Left ventricle myocardium inferior (tissue), 1 donor: ENCODE measurements at places on chromosomes 1 and 21. TPM values are rescaled to one million over a fixed set of nuclear protein-coding genes. Genes with fewer than 3 reads are reported as not detected.

DNA sequence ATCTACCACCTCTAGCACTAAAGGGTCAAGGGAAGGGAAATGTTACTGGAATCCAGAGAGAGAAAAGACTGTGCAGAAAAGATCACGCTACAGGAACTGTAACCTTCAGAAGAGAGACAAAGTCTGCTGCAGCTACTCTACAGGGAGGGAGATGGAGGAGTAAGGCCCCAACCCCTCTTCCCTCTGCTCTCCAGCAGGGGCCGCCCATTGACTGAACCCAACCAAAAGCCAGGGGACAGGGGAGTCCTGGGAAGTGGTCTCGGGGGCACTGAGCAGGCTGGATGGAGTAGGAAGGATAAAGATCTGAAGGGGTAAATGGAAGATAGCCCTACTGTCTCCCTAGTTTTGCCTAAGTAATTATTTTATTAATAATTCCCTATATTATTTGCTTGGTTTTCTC is 72.8 kb upstream of the NR5A2 start:
- H3K27me3 ChIP-seq, result no peaks in the 10 kb centered on the region
- H3K4me3 ChIP-seq, result no peak overlapping the region
- DNase-seq, result no peak
- H3K27ac ChIP-seq, result no peak overlapping the region
- no peaks in the 10 kb centered on the region for H3K4me1 ChIP-seq

- no peak overlapping the region for H3K27ac ChIP-seq
- H3K4me3 ChIP-seq, result no peak overlapping the region
These were observed 195.4 kb upstream of the IVNS1ABP start for GRCh38 chr1:185512442-185512841.

The TMEM61 gene
- total RNA-seq, result not detected

DNA sequence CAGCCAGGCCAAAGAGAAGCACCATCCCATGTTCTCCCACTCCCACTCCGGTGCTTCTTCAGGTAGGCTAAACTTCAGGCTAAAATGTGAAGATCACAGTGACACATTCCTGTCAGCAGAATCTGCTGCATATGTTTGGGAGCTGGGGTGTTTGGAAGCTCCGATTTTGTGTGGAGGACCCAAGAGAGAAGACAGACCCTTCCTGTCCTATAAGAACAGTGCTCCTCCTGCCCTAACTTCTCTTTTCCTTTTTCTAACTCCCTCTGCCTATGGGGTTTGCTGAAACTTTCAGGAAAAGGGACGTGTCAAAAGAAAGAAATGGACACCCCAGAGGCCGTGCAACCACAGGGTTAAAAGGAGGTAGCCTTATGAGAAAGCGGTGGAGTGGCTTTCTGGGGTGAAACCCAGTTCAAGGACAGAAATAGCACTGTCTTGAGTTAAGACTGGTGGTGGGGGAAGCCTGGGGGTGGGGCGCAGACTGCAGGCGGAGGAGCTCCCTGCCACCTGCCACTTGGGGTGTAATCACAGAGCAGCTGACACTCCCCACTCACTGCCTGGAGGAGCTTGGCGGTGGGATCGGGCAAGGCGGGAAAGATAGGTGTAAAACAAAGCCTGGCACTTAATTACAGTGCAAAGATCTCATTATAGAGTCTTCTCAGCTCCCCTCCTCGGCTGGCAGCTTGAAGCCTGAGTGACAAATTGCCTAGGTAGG is 645 bp upstream of the TLR5 start:
- peaks cover 30% of the 10 kb centered on the region for H3K4me1 ChIP-seq
- peak overlapping the region; percentile 74 for H3K4me3 ChIP-seq
- H3K36me3 ChIP-seq, result no peaks in the 10 kb centered on the region
- peak; percentile 24 for DNase-seq
- H3K27ac ChIP-seq, result peak overlapping the region; percentile 42
- H3K27me3 ChIP-seq, result no peaks in the 10 kb centered on the region

The FAM72A gene
- total RNA-seq, result not detected

- H3K27ac ChIP-seq, result no peak overlapping the region
- no peak overlapping the region for H3K4me3 ChIP-seq
These were observed 33.6 kb upstream of the CASZ1 start for GRCh38 chr1:10829965-10830515.

DNA sequence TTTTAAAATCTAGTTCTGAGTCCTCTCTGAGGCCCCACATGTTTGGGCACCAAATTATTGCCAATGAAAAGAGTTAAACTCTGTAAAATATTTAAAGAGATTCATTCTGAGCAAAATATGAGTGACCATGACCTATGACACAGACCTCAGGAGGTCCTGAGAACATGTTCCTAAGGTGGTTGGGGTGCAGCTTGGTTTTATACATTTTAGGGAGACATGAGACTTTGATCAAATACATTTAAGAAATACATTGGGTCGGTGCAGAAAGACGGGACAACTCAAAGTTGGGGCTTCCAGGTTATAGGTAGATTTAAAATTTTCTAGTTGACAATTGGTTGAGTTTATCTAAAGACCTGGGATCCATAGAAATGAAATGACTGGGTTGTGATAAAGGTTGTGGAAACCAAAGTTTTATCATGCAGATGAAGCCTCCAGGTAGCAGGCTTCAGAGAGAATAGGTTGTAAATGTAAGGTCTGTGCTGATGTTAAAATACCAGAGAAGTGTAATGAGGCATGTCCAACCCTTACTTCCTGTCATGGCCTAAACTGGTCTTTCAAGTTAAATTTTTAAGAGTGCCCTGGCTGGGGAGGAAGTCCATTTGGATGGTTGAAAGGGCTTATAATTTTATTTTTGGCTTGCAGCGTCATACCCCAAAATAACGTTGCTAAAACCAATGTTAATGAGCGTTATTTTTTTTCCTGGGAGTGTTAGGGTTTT is 274.9 kb downstream of the NUF2 start:
- H3K27ac ChIP-seq, result no peak overlapping the region
- no peak overlapping the region for H3K4me3 ChIP-seq
- DNase-seq, result no peak
- H3K36me3 ChIP-seq, result no peaks in the 10 kb centered on the region
- H3K27me3 ChIP-seq, result no peaks in the 10 kb centered on the region
- no peaks in the 10 kb centered on the region for H3K4me1 ChIP-seq

GRCh38 chr1:70856201-70856600 is 191.4 kb downstream of the PTGER3 start:
- H3K36me3 ChIP-seq, result no peaks in the 10 kb centered on the region
- H3K27me3 ChIP-seq, result no peaks in the 10 kb centered on the region
- H3K4me1 ChIP-seq, result no peaks in the 10 kb centered on the region
- H3K4me3 ChIP-seq, result no peak overlapping the region
- H3K27ac ChIP-seq, result no peak overlapping the region

DNA sequence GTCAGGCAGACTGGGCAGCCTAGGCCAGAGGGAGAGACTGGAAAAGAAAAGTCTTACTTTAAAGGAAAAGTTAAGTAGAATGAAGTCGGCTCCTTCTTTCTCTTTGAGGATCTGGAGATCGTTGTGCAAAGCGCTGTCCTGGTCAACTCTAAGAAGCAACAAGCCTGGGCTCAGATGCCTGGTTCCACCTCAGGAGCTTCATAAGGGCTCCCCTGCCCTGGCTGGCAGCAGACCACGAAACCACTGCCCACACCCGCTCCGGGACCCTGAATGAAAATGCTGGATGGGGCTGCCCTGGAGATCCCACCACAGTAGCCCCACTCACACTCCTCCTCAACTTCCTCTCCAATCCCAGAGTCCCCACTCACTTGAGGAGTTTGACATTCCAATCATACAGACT is 6.4 kb downstream of the UBE2Q1 start:
- no peak for DNase-seq
- H3K27ac ChIP-seq, result no peak overlapping the region
- H3K27me3 ChIP-seq, result no peaks in the 10 kb centered on the region
- H3K36me3 ChIP-seq, result peaks cover 76% of the 10 kb centered on the region
- H3K4me3 ChIP-seq, result no peak overlapping the region
- H3K4me1 ChIP-seq, result peaks cover 58% of the 10 kb centered on the region

DNA sequence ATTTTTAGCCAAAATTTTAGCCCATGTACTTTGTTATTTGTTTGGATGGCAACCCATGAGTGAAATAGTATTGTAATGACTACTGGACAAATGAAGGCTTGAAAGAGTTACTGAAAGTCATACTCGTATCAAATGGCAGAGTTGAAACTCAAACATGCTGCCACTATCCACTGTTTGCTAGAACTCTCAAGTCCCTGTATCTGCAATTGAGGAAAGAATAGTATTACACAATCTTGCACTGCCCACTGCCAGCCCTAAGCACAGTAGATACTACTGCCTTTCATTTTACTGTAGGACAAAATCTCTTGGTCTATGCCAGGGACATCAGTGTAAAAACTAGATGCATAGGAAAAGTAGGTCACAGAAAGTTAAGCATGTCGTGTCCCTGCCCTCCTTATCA is 581.1 kb upstream of the PLXNA2 start:
- DNase-seq, result no peak
- H3K4me3 ChIP-seq, result no peak overlapping the region

DNA sequence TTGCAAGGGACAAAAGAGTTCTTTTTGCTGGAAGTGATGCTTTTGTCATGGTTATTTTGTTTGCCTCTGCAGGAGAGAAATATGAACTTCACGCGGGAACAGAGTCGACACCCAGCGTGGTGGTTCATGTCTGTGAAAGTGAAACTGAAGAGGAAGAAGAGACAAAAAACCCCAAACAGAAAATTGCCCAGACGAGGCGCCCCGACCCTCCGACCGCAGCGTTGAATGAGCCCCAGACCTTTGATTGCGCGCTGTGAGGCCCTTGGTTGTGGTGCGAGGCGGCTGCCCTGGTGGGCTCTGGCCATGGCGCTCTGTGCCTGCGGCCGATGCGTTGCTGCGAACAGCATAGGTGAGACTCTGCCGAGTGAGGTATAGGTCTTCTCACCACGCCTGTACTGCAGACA is 20.9 kb upstream of the NCMAP start:
- no peaks in the 10 kb centered on the region for H3K27me3 ChIP-seq
- no peaks in the 10 kb centered on the region for H3K4me1 ChIP-seq
- peaks cover 31% of the 10 kb centered on the region for H3K36me3 ChIP-seq
- no peak for DNase-seq
- H3K4me3 ChIP-seq, result no peak overlapping the region

The PTGFR gene
- 0.44 TPM for total RNA-seq

The CD164L2 gene
- not detected for total RNA-seq

DNA sequence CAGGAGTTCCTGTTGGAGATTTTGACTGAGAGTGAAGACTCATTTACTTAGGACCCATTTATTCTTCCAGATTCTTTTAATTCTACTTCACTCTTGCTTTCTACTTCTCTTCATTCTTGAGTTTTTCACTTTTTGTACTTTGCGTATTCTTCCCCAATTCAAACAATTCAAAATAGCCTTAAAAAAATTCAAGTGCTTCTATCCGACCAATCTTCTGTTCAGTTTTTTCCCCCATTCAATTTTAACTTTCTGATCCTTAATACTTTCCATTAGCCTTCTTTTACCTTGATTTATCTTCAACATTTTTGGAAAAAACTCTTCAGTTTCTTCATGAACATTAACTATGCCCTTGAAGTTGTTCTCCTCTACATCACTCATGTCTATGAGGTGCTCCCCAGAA is 21.1 kb downstream of the ZFYVE9 start:
- no peak overlapping the region for H3K27ac ChIP-seq
- H3K4me1 ChIP-seq, result peaks cover 27% of the 10 kb centered on the region
- H3K27me3 ChIP-seq, result no peaks in the 10 kb centered on the region
- no peak overlapping the region for H3K4me3 ChIP-seq

DNA sequence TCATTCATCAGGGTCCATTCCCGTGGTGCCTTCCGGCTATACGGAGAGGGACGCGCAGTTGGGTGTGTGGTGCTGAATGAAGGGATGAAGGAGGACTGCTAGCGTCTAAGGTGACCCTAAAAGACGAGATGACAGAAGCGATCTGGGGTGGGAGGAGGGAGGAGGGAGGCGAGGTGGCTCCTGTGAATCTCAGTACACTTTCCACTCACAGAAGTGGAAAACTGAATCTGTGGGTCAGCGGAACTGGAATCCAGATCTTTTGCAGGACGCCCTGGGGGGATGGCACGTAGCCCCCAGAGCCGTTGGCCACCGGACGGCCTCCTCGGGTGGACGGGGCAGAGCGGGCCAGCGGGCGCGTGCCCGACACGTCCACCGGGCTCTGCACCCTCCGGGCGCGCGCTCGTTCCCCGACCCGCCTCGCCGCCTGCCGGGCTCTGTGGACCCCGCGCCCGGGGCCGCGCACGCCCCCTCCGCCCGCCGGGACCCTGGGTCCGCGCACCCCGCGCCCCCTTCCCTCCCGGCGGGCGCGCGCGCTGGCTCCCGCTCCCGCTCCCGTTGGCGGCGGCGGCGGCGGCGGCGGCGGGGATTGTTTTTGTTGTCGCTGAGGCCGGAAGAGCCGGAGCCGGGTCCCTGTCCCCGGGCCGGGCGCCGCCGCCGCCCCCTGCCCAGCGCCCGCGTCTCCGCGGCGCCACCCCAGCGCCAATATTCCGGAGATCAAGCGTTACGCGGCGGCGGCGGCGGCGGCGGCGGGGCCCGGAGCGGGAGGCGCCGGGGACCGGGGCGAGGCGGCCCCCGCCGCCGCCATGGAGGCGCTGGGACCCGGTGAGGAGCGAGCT is at the start of gene AGO4:
AGO4 (plus strand) TSS at position 403 of the 836 bp plus-strand sequence; CDS start at position 804, 401 bp downstream.
- H3K27me3 ChIP-seq, result no peaks in the 10 kb centered on the region
- H3K4me1 ChIP-seq, result peaks cover 35% of the 10 kb centered on the region
- H3K36me3 ChIP-seq, result no peaks in the 10 kb centered on the region

The LYPLAL1 gene
- total RNA-seq, result 85.8 TPM

GRCh38 chr1:31843506-31843905 is 27.7 kb upstream of the SPOCD1 start:
- no peaks in the 10 kb centered on the region for H3K27me3 ChIP-seq
- no peak overlapping the region for H3K27ac ChIP-seq
- no peak overlapping the region for H3K4me3 ChIP-seq
- no peaks in the 10 kb centered on the region for H3K36me3 ChIP-seq

GRCh38 chr1:56056438-56057287 is 522.7 kb downstream of the PLPP3 start:
- H3K27ac ChIP-seq, result no peak overlapping the region
- H3K27me3 ChIP-seq, result no peaks in the 10 kb centered on the region
- H3K4me3 ChIP-seq, result no peak overlapping the region
- no peaks in the 10 kb centered on the region for H3K36me3 ChIP-seq
- DNase-seq, result no peak

DNA sequence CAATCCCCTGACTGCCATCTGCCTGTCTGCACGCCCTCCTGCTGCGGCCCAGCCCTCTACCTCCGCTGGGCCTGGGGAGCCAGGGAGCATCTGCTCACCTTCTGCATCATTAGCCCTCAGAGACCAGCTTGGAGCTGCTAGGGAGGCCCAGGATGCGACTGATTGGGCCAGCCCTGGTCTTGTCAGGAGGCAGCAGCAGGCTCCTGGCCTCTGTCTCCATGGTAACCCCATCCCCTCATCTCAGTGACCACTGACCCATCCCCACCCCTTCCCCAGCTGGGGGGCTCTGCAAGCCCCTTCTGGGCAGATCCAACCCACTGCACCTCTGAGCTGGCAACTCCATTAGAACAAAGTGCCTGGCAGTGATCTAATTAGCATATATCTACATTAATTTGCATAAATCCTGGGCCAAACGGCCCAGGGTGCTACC is 37.7 kb downstream of the NKAIN1 start:
- no peaks in the 10 kb centered on the region for H3K36me3 ChIP-seq
- H3K27me3 ChIP-seq, result peaks cover 9% of the 10 kb centered on the region
- H3K4me3 ChIP-seq, result no peak overlapping the region
